Progenitor cell of endocrine pancreas (in vitro differentiated cells): ENCODE measurements at places on chromosomes 5 and 9.

DNA sequence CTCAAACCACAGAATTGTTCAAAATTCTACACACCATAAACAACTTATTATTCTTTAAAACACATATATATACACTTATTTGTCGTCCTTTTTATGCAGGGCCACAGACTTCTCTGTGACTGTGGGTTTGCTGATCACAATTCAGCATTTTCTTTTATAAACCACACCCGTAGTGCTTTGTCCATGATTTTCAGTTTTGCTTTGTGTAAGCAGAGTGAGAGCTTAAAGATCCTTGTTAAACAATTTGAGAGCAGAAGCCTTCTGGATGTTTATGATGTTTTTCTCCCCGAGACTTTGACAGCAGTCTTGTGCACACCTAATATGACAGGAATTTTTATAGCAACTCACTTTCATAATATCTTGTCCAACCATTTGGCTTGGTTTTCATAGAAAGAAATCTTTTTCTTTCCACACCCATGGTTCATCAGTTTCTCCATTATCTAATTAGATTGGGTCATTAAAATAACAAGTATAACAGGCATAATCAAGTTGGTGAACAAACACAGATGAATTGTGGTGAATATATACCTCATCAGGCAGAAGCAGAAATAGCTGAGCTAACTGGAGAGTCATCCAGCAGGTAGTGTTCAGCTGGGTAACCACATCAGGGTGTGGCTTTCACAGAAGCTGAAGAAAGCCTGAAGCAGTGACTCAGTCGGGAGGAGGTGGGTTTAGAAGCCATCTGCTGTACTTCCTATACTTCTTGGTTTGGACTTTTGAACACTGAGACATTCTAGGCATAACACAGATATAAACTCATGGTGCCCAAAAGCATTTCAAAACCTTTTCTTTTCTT is 232.8 kb downstream of the DOCK8 start:
- no peak for DNase-seq

GRCh38 chr5:161535762-161536161 is 10.8 kb downstream of the GABRB2 start:
- no peak for DNase-seq

DNA sequence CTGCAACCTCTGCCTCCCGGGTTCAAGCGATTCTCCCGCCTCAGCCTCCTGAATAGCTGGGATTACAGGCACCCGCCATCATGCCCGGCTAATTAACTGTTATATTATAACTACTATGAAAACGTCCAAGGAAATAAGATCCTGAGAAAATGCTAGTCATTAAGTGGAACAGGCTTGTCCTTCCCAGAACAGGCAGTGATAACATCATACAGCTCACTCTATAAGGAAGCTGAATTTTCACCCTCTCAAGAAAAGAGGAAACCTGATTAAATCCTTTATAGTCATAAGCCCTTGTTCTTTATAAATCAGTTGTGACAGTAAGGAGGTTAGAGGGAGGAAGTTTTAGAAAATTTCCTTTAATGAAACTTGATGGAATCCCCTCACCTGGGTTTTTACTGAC is 163.9 kb upstream of the CLINT1 start:
- no peak for DNase-seq

GRCh38 chr5:18888821-18889220 is 1099.2 kb downstream of the CDH18 start:
- no peak for DNase-seq

- DNase-seq, result no peak
These were observed 95.8 kb downstream of the PLPP1 start for GRCh38 chr5:55438998-55439397.

- no peak for DNase-seq
These were observed 78.2 kb upstream of the RXRA start for GRCh38 chr9:134247918-134248631.

DNA sequence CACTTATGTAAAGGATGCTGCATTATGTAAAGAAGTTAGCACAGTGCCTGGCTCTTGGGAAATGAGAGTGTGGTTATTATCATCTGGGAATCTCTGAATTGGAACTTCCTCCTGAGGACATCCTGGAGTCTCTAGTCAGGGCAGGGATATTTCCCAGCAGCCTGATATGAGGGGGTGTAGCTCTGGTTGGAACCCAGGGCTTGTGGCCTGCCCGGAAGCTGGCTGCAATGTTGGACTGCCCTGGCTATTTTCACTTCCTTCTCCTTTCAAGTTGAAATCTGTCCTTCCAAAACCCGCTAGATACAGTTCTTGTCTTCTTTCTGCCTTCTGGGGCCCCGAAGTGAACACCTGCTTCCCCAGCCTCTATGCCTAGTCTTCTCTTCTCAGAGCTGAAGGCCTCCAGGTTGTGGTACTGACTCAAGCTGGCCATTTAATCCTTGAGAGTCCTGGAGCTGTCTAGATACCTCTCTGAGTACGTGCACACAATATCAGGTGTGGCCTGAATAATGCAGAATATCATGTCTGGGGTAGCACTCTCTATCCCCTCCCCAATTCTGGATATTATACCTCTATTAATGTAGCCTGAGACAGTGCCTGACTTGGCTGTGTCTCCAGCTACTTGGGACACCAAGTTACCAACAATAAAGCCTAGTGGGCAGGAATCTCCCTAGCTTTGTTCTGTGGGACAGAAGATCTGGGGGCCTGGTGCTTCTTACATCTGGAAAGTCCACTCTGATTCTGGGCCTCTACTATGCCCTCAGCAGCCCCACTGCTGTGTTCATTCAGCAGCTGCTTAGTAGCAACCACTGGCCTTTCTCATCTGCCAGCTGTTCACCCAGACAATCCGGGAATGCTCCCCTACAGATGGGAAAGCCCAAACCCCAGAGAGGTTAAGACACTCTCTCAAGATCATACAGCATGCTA is 45.0 kb downstream of the SLC6A7 start:
- DNase-seq, result no peak

- DNase-seq, result no peak
These were observed 249.8 kb upstream of the ZNF608 start for GRCh38 chr5:124996023-124996763.

DNA sequence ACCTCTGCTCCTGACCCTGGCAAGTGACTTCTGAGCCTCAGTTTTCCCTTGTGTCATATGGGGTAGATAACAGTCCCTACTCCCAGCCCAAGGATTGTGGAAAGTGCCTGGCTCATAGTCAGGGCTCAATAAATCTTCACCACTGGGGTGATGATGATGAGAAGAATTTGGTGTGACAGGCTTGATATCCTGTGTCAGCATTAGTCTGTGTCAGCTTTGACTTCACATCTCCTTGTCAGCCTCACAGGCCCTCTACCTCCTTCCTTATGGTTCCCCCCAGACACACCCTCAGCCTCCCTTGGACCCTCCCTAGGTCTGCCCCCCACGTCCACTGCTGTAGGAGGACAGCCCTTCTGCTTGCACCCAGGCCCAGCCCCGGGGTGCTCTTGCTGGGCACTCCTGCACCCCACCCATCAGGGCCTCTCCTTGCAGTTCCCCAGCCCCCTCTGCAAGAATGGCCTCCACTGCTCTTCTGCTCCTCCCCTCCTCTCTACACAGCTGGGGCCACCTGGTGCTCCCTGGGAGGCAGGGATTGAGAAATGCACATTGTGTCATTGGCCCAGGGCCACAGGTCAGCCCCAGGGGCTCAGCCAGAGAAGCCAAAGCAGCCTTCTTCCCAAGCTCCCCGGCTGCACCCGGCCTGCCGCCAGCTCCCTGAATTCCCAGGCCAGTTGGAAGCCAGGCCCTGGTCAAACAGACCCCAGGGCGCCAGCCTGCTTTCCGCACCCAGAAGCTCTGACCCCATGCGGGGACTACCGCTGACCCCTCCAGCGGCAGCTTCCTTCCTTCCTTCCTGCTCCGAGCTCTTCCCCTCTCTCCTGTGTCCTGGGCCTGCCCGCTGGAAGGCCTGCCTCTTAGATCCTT is 7.7 kb downstream of the FGFR4 start:
- no peak for DNase-seq

DNA sequence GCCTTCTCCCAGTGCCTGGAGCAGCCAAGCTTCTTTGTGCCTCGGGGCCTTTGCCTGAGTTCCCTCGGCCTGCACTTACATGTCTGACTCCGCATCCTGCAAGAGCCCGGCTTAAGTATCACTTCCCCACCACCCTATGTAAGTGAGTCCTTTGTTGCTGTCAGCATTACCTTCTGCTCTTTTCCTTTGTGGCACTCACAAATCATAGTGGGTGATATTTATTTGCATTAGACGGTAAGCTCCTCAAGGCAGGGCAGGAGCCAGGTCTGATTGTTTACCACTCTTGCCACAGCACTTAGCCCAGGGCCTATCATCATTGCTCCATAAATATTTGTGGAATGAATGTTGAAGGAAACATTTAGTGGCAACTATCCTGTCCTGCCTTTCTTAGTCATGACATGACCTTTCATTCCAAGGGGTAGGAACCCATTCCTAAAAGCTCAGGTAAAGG is 4.8 kb downstream of the GM2A start:
- DNase-seq, result no peak

- DNase-seq, result no peak
These were observed 51.4 kb downstream of the COL5A1 start for GRCh38 chr9:134693011-134693410.

DNA sequence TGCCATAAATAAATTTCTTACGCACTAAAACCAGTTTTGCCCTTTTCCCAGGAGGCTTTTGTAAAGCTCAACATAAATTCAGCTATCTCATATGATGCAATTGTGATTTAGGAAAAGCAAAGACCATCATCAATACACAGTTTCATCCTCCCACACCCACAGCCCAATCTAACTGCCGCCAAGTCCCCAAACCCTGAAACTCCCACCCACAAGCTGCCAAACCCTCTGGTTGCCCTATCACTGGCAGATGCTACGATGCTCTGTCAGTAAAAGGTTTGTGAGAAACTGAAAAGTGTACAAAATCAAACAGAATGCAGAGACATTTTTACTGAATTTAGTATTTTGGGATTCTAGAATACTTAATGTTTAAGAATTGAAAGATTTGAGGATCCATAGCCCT is 42.8 kb upstream of the NR4A3 start:
- no peak for DNase-seq

DNA sequence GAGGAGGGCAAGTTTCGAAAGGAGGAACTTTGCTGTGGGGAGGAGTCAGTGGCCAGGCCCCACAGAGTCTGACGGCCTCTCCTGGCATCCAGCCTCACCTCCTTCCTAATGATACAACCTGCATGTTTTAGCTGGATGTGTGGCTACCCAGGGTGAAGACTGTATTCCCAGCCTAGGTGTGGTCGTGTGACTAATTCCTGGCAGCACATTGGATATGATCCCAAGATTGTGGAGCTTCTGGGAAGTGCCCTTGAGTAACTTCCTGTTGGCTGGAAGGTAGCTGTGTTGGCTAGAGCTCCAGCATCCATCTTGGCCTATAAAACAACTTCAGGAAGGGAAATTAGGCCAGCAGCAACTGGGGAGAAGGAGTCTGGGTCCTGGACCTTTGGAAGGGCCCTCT is 19.0 kb upstream of the LPCAT1 start:
- no peak for DNase-seq

- DNase-seq, result no peak
These were observed 373.3 kb upstream of the KLF4 start for GRCh38 chr9:107862881-107863280.

- no peak for DNase-seq
These were observed 274.8 kb upstream of the CCNG1 start for GRCh38 chr5:163162645-163163044.

GRCh38 chr5:96081276-96081858 is 119.7 kb upstream of the ELL2 start:
- no peak for DNase-seq

- no peak for DNase-seq
These were observed 6.5 kb downstream of the SH3PXD2B start for GRCh38 chr5:172447646-172448365.

GRCh38 chr5:59041355-59041754 is 458.5 kb downstream of the RAB3C start:
- DNase-seq, result no peak

DNA sequence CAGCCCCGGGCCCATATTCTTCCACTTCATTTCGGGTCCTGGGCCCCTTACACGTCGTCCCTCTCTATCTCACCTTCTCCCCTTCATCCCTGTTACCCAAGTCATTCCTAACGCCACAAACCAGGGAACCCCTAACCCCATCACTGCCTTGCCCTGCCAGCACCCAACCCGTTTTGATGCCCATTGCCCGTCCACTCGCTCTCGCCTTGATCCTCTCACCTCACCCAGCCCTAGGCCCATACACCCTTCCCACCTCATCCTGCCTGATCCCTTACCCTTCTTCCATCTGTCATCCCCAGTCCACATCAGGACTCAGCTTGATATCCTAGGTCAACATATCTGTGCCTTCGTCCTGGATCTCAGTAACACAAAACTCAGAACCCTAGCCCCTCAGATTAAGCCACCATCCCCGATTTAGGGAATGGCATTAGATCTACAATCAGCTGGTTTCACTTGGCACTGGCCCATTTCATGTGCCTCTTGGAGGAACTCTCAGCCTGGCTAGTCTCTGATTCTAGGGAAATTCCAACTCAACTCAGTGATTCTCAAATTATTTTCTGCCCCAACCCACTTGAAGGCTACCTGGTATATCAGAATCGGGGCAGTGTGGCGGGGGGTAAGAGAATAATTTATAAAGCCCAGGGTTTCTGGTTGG is 489 bp downstream of the CHMP5 start:
- DNase-seq, result no peak

DNA sequence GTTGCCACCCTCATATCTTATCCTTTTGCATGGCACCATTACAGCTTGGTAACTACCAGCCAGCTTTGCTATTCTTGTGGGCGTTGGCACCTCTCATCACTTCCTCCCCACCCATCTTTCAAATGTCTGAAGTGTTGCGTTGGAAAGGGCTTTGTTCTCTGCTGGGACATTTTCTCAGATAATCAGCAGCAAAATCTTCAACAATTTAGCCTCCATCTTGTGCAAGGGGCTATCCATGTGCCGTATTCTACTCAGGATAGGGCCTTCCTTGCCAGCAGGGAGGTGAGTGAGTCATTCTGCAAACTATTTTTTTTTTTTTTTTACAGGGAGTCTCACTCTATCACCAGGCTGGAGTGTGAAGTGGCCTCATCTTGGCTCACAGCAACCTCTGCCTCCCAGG is 62.1 kb upstream of the NUDT12 start:
- no peak for DNase-seq
